ENCODE measurements at places on chromosomes 3 and 15. TPM values are rescaled to one million over a fixed set of nuclear protein-coding genes. Genes with fewer than 3 reads are reported as not detected.

DNA sequence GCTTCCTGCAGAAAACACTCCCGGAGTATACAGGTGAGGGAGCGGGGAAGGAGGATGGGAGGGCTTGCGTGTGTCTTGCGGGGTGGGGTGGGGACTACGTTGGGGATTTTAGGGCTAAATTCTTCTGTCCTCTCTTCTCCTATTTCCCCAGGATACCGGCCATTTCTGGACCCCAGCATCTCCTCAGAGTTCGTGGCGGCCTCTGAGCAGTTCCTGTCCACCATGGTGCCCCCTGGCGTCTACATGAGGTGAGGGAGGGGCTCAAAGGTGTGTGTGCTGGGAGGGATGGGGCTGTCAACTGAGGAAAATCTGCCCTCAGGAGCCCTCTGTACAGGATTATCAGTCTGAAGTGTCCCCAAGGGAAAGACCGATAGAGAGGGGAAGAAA, 6.6 kb downstream of the DUOX1 start:
- DNase-seq = peak; percentile 42
- H3K4me3 ChIP-seq = no peak overlapping the region
- no peak overlapping the region for H3K27ac ChIP-seq
- no peaks in the 10 kb centered on the region for H3K4me1 ChIP-seq
- H3K27me3 ChIP-seq = peaks cover 21% of the 10 kb centered on the region

- H3K27me3 ChIP-seq = no peaks in the 10 kb centered on the region
- no peak overlapping the region for H3K27ac ChIP-seq
- DNase-seq = no peak
- H3K36me3 ChIP-seq = no peaks in the 10 kb centered on the region
- H3K4me3 ChIP-seq = no peak overlapping the region
- H3K4me1 ChIP-seq = no peaks in the 10 kb centered on the region
These were observed 183.8 kb upstream of the NR2F2 start for GRCh38 chr15:96146726-96147125.

DNA sequence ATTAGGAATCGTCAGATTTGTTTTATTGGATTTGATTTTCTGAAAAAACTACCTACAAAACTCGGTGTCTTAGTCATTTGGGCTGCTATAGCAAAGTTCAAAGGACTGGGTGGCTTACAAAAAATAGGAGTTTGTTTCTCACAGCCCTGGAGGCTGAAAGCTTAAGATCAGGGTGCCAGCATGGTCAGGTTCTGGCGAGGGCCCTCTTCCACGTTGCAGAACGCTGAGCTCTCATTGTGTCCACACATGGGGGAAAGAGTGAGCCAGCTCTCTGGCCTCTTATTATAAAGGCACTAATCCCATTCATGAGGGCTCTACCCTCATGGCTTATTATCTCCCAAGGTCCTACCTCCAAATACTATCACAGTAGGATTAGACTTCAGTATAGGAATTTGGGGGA, 40.6 kb upstream of the MRPS22 start:
- H3K36me3 ChIP-seq = no peaks in the 10 kb centered on the region
- no peak for DNase-seq
- H3K27me3 ChIP-seq = no peaks in the 10 kb centered on the region
- H3K27ac ChIP-seq = no peak overlapping the region
- no peak overlapping the region for H3K4me3 ChIP-seq

Gene PLCB2
- 11.2 TPM for total RNA-seq

GRCh38 chr3:170044795-170045244, 7.0 kb downstream of the GPR160 start:
- no peaks in the 10 kb centered on the region for H3K36me3 ChIP-seq
- H3K4me3 ChIP-seq = no peak overlapping the region
- no peak for DNase-seq
- H3K27ac ChIP-seq = no peak overlapping the region
- no peaks in the 10 kb centered on the region for H3K27me3 ChIP-seq

Gene CALML4
- 6.3 TPM for total RNA-seq

GRCh38 chr15:57476533-57476975, 100.2 kb downstream of the CGNL1 start:
- DNase-seq = no peak
- no peak overlapping the region for H3K27ac ChIP-seq
- no peak overlapping the region for H3K4me3 ChIP-seq
- H3K36me3 ChIP-seq = no peaks in the 10 kb centered on the region
- peaks cover 41% of the 10 kb centered on the region for H3K27me3 ChIP-seq

Gene PDHB
- total RNA-seq = 50.9 TPM

- H3K4me3 ChIP-seq = no peak overlapping the region
- H3K27me3 ChIP-seq = peaks cover 2% of the 10 kb centered on the region
- no peaks in the 10 kb centered on the region for H3K36me3 ChIP-seq
- H3K27ac ChIP-seq = no peak overlapping the region
- no peaks in the 10 kb centered on the region for H3K4me1 ChIP-seq
These were observed 15.2 kb downstream of the EIF4E3 start for GRCh38 chr3:71709908-71710511.

DNA sequence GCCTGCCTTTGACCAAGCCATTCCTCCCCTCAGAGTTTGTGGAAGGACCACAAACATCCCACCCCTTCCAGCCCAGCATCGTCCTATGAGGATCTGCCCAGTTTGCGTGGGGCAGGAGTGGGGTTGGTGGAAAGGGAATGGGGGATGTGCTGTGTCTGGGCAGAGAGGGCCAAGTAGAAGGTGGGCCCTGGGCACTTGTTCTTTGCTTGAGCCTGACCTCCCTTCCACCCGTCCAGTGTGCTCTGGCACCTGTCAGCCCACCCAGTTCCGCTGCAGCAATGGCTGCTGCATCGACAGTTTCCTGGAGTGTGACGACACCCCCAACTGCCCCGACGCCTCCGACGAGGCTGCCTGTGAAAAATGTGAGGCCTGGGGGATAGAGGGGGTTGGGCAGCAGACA, 10.3 kb downstream of the SPINT1 start:
- DNase-seq = no peak
- H3K36me3 ChIP-seq = no peaks in the 10 kb centered on the region
- no peak overlapping the region for H3K4me3 ChIP-seq
- no peak overlapping the region for H3K27ac ChIP-seq
- no peaks in the 10 kb centered on the region for H3K27me3 ChIP-seq
- peaks cover 20% of the 10 kb centered on the region for H3K4me1 ChIP-seq

Measured in K562 (cell line).